ENCODE measurements at places on chromosomes 6 and 20.
A peak's percentile ranks its signal among the peaks of the same experiment; 100 is the strongest.

DNA sequence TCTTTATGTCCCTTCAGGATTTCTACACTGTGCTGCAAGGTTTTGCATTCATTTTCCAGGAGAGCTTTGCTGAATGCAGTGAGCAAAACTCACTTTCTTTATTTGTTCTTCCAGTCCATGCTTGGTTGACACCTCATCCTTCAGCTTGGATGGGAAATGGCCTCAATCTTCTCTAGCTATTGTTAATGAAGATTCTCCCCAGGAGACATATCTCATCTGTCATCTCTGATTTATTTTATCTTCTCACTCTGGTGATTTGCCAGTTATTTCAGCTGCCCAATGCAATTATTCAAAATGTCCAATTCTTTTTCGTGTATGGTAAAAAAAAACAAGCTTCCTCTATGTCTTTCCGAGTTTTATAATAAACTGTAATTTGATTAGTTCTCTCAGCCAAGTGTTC is 77.9 kb upstream of the PAK5 start:
- no peak for DNase-seq

GRCh38 chr20:52313341-52313963 is 121.9 kb upstream of the ZFP64 start:
- DNase-seq, result peak; percentile 31

GRCh38 chr6:166515072-166515810 is 71.2 kb downstream of the RAMACL start:
- DNase-seq, result no peak

- DNase-seq, result peak; percentile 72
These were observed 103.5 kb downstream of the DACT2 start for GRCh38 chr6:168216117-168216516.

- DNase-seq, result no peak
These were observed 17.5 kb downstream of the MPC1 start for GRCh38 chr6:166365221-166365620.

DNA sequence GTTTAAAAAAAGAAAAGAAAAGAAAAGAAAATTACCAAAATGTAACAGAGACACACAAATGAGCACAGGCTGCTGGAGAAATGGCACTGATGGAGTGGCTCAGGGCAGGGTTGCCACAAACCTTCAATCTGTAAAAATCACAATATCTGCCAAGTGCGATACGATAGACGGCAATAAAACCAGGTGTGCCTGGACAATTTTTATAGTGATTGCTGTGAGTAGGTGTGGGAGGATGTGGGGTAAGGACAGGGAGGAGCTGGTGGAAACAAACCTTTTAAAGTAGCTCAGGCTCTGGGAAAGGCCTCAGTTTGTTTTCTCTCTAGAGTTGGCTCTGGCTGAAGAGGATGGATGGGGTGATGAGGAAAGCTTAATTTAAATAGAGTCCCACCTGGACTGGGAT is 592.7 kb upstream of the AGPAT4 start:
- no peak for DNase-seq

- DNase-seq, result no peak
These were observed 128.9 kb downstream of the SCML4 start for GRCh38 chr6:107695061-107695720.

DNA sequence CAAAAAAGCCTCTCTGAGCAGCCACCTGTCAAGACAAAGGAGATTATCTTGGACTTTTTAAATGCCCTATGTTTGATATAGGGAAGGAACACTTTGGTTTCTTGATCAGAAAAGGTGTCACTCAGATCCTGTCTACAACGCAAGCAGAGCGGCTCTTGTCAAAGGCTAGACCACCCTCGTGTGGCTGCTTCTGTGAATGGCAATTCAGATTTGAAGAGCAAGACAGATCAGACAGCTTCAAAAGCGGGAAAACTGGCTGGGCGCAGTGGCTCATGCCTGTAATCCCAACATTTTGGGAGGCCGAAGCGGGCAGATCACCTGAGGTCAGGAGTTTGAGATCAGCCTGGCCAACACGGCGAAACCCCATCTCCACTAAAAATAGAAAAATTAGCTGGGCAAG is 10.1 kb upstream of the NXT1 start:
- peak; percentile 20 for DNase-seq

- DNase-seq, result peak; percentile 74
These were observed 156.8 kb downstream of the DNAH8 start for GRCh38 chr6:38871741-38872568.

GRCh38 chr6:112600168-112600567 is 253.0 kb downstream of the RFPL4B start:
- no peak for DNase-seq

DNA sequence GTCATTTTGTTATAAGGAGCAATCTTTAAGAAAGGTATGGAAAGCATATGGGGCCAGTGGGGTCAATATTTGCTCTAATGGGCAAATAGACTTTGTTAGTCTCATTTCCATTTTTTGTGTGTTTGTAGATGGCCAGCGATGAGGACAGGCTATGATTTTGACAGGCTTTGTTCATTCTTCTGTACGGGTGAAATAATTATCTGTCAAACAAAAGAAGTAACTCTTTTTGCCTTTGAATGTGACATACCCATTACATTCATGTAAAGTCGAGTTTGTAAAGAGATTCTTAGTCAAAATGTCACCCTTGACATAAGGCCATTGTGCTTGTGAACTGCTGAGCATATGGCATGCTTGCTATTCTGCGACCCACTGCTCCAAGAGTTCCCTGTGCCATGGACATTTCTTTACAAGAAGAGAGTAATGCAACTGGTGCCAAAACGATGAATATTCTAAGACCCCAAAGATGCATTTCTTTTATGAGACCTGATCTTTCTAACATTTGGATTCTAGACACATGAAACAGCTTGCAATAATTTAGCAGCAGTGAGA is 38.2 kb upstream of the JAG1 start:
- DNase-seq, result no peak

GRCh38 chr6:133099573-133099972 is 141.6 kb upstream of the EYA4 start:
- no peak for DNase-seq

DNA sequence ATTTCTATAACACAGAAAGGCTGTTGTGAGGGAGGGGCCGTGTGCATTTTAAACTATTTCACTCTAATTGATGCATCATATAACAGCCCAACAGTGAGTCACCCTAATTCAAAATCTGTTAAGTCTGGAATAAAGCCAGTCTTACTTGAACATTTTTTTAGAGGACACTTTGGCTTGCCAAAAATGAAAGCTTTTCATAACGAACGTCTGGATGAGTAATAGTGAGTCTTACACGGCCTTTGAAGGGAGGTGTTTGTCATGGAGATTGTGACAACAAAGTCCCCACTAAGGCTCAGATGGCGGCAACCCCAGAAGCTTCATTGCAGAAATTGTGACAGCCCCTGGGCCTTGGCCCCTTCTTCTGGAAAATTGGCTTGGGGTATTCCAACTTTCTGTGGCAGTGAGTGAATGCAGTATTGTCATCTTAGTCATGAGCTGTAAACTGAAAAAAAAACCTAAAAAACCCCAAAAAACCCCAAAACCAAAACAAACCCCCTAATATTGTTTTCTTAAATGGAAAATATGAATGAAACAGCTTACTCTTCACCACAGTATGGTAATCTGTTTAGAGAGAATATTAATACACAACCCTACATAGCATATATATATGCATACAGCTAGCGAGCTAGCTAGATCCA is 92.6 kb upstream of the CLDN20 start:
- no peak for DNase-seq

- DNase-seq, result peak; percentile 33
These were observed 56.2 kb downstream of the SNX9 start for GRCh38 chr6:157879034-157879872.

DNA sequence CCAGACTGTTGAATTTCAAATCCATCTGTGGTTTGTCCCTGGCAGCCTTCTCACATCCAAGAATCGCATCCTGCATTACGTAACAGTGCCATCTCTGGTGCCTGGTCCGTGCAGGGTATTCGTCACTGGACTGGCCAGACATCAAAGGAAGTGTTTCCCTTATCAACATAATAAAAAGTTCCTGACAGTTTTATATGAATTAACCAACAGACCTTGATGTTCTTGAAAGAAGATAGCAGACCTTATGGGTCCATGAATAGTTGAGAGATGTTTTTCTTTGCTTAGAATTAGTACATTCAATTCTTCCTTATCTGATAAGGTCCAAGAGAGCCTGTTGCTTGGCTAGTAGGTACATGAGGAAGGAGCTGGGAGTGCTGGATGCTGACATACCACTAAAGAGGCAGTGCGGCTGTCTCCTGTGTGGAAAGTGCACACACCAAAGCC is 77.6 kb downstream of the PHACTR2 start:
- DNase-seq, result no peak

- DNase-seq, result no peak
These were observed 39.7 kb downstream of the XRN2 start for GRCh38 chr20:21342656-21343345.
